ENCODE measurements at places on chromosomes 13 and 19. TPM values are rescaled to one million over a fixed set of nuclear protein-coding genes. Genes with fewer than 3 reads are reported as not detected.

GRCh38 chr19:1843646-1844394 lies 4.5 kb downstream of the REXO1 start:
- peaks cover 52% of the 10 kb centered on the region for H3K4me1 ChIP-seq
- H3K27me3 ChIP-seq: no peaks in the 10 kb centered on the region
- peaks cover 7% of the 10 kb centered on the region for H3K36me3 ChIP-seq

DNA sequence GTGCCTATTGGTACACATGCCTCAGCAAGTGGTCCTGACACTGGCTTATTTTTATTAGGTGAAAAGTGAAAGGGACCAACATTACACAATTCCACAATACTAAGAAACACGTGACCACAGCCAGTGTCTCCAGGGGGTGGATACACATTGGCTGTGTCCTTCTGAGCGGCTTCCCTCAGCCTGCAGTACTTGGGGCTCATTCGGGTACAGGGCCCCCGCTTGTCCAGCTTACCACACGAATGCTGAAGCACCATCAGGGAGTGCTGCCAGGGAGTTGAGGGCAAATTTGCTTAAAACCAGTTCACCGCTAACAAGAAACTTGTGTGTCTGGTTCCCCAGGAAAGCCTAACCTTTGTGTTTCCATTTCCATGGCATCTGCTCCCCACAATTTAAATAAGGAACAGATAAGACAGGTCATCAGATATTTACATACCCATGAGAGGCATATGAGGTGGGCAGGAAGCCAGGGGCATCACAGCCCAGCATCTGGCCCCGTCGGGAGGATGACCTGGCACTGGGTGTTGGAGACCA lies 23.3 kb downstream of the PBX4 start:
- H3K27ac ChIP-seq: peak overlapping the region; percentile 100
- DNase-seq: no peak
- H3K4me1 ChIP-seq: peaks cover 83% of the 10 kb centered on the region
- H3K36me3 ChIP-seq: peaks cover 40% of the 10 kb centered on the region

GRCh38 chr19:44626048-44626624 lies 12.8 kb downstream of the IGSF23 start:
- peaks cover 3% of the 10 kb centered on the region for H3K27me3 ChIP-seq
- H3K4me1 ChIP-seq: no peaks in the 10 kb centered on the region
- no peak overlapping the region for H3K27ac ChIP-seq
- no peak for DNase-seq
- no peak overlapping the region for H3K4me3 ChIP-seq

DNA sequence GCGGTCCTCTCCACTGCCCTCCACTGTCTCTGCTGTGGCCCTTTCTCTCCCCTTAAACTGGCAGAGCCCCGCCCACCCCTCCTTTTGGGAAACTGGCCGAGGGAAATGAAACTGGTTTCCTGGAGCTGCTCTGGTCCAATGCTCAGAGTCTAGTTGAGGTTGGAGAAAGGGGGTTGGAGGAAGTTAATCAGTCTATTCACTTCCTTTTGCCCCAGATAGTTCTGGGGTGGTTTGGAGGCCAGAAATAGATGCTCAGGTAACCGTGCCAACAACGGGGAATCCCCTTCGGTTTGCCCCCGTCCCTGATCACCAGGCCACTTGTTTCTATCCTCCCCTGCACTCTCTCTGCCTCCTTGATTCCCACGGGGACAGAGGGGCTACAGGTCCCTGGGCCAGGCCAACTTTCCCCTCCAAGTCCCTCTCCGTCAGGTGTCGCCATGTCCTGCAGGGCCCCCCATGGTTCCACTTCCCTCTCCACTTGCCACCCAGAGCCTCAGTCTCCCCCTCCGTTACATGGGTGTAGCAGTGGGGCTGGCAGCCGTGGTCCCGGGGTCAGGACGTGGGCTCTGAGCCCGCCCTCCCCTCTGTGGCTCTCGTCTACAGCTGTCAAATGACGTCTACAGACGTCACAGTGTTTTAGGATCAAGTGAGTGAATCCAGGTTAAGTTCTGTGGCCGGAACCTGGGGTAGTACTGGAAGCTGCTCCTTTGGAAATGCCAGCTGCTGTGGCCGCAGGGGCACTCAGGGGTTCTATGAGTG lies at the start of gene IL4I1:
Gene IL4I1 (minus strand): TSS at position 25 of the 759 bp plus-strand sequence. CDS start 727 bp downstream, outside the sequence.
- peak within 1 kb of the TSS; percentile 87 for H3K4me3 ChIP-seq
- DNase-seq: peak; percentile 87
- peaks cover 33% of the 10 kb centered on the region for H3K36me3 ChIP-seq
- H3K4me1 ChIP-seq: peaks cover 62% of the 10 kb centered on the region
- peak within 1 kb of the TSS; percentile 100 for H3K27ac ChIP-seq
- no peaks in the 10 kb centered on the region for H3K27me3 ChIP-seq

DNA sequence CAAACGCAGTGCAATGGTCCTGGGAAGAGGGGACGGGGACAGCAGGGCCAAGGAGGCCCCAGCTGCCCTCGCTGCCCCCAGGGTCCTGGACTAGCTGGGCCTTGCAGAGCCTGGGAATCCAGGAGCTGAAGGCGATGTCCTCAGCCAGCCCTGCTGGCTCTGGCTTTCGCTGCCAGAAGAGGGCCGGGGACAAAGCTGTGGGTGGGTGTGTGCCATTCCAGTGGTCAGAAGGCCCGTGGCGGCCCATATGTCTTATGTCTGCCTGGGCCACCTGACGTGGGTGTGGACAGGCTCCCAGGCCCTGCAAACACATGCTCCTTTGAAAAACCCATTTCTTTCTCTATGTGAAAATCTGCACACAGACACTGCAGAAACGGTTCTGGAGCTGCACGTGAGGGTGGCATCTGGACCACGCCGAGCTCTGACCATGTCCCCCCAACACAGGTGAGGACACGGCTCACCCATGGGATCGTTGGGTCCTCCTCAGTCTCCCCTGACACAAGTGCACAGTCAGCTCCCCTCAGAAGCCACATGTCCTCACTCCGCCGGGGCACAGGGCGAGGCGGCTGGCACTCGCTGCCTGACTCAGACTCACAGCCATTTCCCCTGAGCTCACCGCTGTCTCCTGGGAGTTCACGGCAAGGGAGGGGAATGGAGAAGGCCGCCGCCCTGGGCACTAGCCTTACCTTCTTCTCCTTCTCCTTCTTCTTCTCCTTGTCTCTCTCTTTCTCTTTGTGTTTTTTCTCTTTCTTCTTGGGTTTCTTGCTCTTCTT lies 16.9 kb downstream of the IZUMO4 start:
- H3K4me1 ChIP-seq: peaks cover 5% of the 10 kb centered on the region
- peaks cover 21% of the 10 kb centered on the region for H3K36me3 ChIP-seq
- no peak for DNase-seq

- no peak overlapping the region for H3K4me3 ChIP-seq
- H3K27me3 ChIP-seq: no peaks in the 10 kb centered on the region
- no peak overlapping the region for H3K27ac ChIP-seq
Measured at GRCh38 chr13:29975283-29975682, 124.9 kb upstream of the UBL3 start.

GRCh38 chr13:47237571-47237970 lies 340.7 kb upstream of the HTR2A start:
- H3K27me3 ChIP-seq: no peaks in the 10 kb centered on the region
- no peak overlapping the region for H3K4me3 ChIP-seq
- no peak for DNase-seq
- no peak overlapping the region for H3K27ac ChIP-seq
- H3K36me3 ChIP-seq: no peaks in the 10 kb centered on the region

DNA sequence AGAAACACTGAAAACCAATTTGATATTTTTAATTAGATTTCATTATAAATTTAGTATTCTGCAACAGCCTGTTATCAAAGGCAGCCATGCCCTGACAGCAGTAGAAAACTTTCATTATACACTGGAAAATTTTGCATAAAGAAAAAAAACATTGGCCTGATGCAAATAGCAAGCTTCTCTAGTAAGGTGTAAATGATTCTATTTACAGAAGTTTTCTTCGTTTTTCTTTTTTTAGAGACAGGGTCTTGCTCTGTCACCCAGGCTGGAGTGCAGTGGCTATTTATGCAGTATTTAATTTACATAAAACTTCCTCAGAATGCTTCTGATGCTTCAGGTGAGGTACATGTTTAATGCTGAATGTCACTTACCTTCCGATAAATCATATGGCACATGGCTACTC lies 67.0 kb downstream of the ABCC4 start:
- no peaks in the 10 kb centered on the region for H3K27me3 ChIP-seq
- peaks cover 14% of the 10 kb centered on the region for H3K36me3 ChIP-seq
- H3K4me3 ChIP-seq: no peak overlapping the region
- DNase-seq: no peak
- H3K27ac ChIP-seq: no peak overlapping the region
- H3K4me1 ChIP-seq: no peaks in the 10 kb centered on the region

- peak overlapping the region; percentile 100 for H3K27ac ChIP-seq
- H3K27me3 ChIP-seq: no peaks in the 10 kb centered on the region
- peak; percentile 99 for DNase-seq
Measured at GRCh38 chr13:33542309-33543088, 256.9 kb upstream of the STARD13 start.

- no peaks in the 10 kb centered on the region for H3K36me3 ChIP-seq
- no peak overlapping the region for H3K4me3 ChIP-seq
- H3K27ac ChIP-seq: no peak overlapping the region
- H3K27me3 ChIP-seq: no peaks in the 10 kb centered on the region
- no peak for DNase-seq
Measured at GRCh38 chr13:47239025-47239424, 342.2 kb upstream of the HTR2A start.

DNA sequence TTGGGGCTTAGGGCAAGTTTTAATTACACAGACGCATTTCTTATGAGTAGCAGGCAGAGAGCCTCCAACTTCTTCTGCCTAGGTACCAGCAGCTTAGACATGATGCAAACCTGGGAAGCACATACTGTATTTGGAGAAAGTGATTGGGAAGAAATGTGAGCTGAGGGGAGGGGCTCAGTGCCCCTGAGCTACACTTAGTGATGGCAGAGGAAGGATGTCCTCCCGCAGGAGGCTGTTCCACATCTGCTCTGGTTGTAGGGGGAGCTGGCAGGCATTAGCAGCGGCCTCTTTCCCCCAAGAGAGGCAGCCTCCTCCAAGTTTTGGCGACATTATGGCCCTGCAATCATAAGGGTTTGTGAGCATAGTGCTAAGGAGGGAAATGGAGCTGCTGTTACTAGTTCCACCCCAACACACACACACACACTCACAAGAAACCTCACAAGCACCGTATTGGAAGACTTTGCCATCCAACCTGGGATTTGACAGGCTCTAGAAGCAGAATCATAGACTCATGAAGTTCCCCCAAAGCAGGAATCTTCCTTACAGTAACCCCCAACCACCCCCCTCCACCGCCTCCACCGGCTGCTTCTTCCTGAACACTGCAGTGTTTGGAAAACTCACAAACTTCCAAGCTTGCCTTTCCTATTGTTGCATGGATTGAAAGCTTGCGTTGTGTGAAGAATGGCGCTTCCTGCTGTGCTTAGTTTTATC lies 3.3 kb downstream of the ALOX5AP start:
- H3K27me3 ChIP-seq: peaks cover 2% of the 10 kb centered on the region
- H3K4me1 ChIP-seq: peaks cover 72% of the 10 kb centered on the region
- DNase-seq: no peak

GRCh38 chr13:50415428-50415827 lies 400.2 kb downstream of the KCNRG start:
- H3K4me3 ChIP-seq: no peak overlapping the region
- H3K36me3 ChIP-seq: peaks cover 5% of the 10 kb centered on the region
- H3K27me3 ChIP-seq: peaks cover 3% of the 10 kb centered on the region

DNA sequence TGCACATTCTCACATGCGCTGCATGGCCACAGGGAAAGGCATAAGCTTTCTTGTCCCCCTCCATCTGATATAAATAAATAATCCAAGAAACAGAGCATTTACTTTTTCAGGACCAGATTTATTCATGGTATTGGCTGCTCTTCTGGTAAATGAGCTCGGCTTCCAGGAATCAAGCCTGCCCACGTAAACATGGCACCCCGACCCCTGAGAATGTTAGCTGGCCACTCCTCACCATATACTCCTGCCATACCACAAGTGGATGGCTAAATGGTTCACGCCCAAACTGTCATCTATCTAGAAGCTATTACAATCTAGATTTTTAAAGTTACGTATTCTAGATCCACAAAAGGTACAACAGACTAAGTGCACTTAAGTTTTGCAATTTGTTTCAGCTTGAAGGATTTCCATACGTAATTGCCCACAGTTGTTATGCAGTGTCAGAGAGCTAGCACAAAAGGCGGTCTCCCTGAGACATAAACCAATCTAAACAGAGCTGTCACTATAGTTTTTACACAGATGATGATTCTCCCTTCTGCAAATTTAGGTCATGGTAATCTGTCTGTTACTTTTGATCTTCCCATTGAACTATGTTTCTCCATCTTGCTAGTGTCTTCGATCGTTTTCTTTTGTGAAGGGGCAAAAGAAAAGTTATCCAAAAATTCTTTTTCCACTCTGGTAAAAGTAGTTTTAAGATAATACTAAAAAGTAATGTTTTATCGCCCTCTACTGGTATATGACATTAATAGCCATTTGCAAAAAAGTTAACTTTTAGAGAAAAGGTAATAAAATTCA lies 16.2 kb upstream of the FOXO1 start:
- no peaks in the 10 kb centered on the region for H3K36me3 ChIP-seq

- peaks cover 40% of the 10 kb centered on the region for H3K4me1 ChIP-seq
- H3K36me3 ChIP-seq: peaks cover 34% of the 10 kb centered on the region
- no peaks in the 10 kb centered on the region for H3K27me3 ChIP-seq
- peak overlapping the region; percentile 87 for H3K4me3 ChIP-seq
Measured at GRCh38 chr19:12664406-12665280, 1.9 kb downstream of the MAN2B1 start.

GRCh38 chr13:90800082-90800746 lies 547.3 kb upstream of the MIR17HG start:
- H3K4me1 ChIP-seq: no peaks in the 10 kb centered on the region
- H3K4me3 ChIP-seq: no peak overlapping the region
- no peaks in the 10 kb centered on the region for H3K36me3 ChIP-seq
- H3K27me3 ChIP-seq: no peaks in the 10 kb centered on the region

DNA sequence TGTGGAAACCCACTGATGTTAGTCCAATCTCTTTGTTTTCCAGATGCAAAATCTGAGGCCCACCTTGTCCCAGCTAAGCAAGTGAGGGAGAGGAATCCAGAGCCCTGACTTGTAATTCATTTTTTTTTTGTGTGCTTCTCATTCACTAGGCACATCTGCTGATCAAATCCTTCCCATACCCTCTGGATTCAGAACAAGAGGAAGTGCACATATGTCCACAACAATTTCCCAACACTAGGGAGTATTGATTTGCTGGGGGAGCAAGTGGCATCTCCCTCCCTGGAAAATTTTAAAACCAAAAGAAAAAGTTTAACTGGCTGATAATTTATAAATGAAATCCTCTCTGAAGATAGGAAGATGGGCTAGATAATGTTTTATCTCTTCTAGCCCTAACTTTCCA lies 94.6 kb upstream of the RFC3 start:
- no peak overlapping the region for H3K4me3 ChIP-seq
- H3K27ac ChIP-seq: peak overlapping the region; percentile 57
- peaks cover 32% of the 10 kb centered on the region for H3K4me1 ChIP-seq
- no peaks in the 10 kb centered on the region for H3K27me3 ChIP-seq

The ZNF486 gene
- 12.5 TPM for total RNA-seq

The FGF14 gene
- total RNA-seq: not detected

The FCAR gene
- not detected for total RNA-seq

The C1QTNF9B gene
- total RNA-seq: not detected

The KIR2DL4 gene
- total RNA-seq: not detected

The ZNF566 gene
- 4.6 TPM for total RNA-seq
